Right renal pelvis (tissue), 4 donors: ENCODE measurements at places on chromosomes 6 and 20. TPM values are rescaled to one million over a fixed set of nuclear protein-coding genes. Genes with fewer than 3 reads are reported as not detected.

DNA sequence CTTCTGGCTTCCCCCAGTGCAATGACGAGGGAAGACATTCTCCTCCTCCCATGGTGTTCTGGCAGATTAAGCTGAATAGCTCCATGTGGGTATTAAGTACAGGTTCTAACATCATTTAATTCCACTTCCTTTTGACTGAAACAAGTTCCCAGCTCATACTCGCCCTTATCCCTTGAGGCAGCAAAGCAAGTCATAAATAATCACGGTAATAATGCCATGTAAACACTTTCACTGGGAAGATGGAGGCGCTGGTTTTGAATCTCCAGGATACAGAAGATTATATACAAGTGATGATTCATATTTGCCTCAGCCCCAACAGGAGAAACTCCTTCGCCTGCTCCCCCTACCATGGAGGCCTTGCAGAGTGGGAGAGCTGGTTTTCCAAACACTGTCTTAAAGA is 141.3 kb downstream of the PXDC1 start:
- no peak for DNase-seq

DNA sequence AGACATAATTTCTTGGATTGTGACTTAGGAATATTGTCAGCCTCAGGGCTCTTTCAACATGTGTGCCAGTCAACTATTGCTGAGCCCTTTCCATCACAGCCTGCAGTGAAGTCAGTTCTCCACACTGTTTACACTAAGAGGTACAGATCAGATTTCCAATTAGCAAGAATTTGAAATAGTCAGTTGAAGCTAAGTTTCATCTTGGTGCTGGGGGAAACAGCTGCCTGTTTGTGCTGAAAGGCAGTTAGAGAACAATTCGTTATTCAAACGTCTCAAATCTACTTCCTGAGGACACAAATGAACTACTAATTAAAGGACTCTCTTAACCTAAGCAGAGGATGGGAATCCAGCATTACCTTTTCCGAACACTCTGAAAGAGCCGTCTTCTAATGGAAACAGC is 25.9 kb downstream of the ADGRF1 start:
- no peak for DNase-seq

CD93 gene
- polyA plus RNA-seq: 42.6 TPM

DNA sequence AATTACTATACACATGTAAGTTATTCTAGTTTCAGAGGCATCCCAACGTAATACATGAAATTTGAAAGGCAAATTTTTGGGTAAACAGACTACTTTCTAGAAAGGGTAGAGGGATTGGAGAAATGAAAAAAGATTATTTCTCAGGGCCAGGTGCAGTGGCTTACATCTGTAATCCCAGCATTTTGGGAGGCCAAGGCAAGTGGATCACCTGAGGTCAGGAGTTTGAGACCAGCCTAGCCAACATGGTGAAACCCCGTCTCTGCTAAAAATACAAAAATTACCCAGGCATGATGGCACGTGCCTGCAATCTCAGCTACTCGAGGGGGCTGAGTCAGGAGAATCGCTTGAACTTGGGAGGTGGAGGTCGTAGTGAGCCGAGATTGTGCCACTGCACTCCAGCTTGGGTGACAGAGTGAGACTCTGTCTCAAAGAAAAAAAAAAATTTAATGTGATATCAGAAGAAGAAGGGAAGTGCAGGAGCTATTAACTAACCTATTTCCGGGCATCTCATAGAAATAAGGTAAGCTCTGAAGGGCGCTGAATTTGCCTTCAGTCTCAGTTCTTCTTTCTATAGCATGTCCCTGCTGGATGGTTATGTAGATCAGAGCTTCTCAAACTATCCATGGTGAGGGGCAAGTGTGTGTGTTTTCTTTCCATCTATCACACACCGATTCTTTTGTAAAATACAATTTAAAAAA is 100.3 kb upstream of the MTHFD1L start:
- no peak for DNase-seq

- no peak for DNase-seq
These were observed 34.9 kb upstream of the THBS2 start for GRCh38 chr6:169288591-169288990.

GRCh38 chr20:51121272-51121671 is 98.4 kb upstream of the KCNG1 start:
- DNase-seq: no peak

GRCh38 chr20:44154521-44155001 is 32.4 kb downstream of the JPH2 start:
- DNase-seq: no peak

GRCh38 chr6:85360794-85361642 is 88.9 kb upstream of the NT5E start:
- no peak for DNase-seq

C6orf58 gene
- 1.2 TPM for polyA plus RNA-seq

- no peak for DNase-seq
These were observed 13.4 kb downstream of the IYD start for GRCh38 chr6:150382171-150382570.

GRCh38 chr6:162736961-162737360 is 9.2 kb downstream of the PACRG start:
- DNase-seq: no peak

- DNase-seq: no peak
These were observed 116.5 kb upstream of the CCDC28A start for GRCh38 chr6:138657065-138657425.
